HCT116 (cell line): ENCODE measurements at places on chromosomes 16 and 17. TPM values are rescaled to one million over a fixed set of nuclear protein-coding genes. Genes with fewer than 3 reads are reported as not detected.
A peak's percentile ranks its signal among the peaks of the same experiment; 100 is the strongest.

DNA sequence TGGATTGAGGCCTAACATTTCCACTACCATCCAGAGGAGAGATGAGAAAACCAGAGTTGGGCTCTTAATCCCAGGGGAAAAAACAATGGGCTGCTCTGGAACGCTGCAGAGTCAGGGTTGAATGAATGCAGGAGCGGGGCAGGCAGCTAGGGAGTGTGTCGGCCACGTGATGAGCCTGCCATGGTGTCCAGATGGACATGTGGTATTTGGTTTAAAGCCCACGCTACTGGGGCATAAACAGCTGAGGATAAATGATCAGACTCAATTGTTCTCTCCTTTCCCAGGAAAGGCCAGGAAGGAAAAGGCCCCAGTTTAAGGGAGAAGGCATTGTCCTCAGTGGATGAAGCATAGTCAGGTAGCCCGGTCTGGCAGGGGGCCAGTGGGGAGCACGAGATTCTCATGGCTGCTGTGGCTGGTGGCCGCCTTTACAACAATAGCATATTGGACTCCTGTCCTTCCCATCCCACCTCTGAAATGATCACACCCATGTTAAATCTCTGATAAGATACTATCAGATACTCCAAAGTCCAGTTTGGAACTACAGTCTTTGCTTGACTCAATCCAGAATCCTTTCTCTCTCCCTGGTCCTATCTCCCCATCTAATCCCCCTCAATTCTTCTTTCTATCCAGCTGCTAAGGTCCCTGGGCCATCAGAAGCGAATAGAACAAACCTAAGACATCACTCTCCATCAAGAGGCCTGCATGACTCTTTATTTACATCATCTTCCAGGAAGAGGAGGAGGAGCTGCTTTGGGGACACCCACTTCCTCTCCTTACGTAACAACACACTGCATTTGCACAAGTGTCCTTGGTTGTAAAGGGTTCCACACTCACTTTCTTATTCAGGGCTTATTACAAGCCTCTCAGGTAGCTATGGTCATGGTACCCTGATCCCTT, 20.4 kb downstream of the CA4 start:
- no peaks in the 10 kb centered on the region for H3K27me3 ChIP-seq
- no peak overlapping the region for H3K4me3 ChIP-seq
- no peaks in the 10 kb centered on the region for H3K4me1 ChIP-seq
- no peaks in the 10 kb centered on the region for H3K36me3 ChIP-seq
- no peak for DNase-seq

DNA sequence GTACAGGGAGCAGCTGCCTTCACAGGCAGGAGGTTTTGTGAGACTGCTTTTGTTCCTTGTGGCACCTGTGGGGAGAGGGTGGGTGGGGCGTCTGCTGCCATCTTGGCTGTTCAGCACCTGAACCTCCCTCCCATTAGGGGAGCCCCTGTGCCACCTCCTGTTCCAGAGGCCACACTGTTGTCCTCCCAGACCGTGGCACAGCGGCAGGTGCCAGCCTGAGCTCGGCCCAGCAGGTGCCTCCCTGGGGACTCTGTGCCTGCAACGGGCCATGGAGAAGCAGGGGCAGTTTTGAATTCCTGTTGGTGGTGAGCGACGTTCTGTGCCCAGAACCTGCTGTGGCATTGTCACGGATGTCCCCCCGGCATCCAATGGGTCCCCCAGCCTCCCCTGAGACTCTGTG, 9.9 kb downstream of the LGALS3BP start:
- no peak overlapping the region for H3K4me3 ChIP-seq
- no peaks in the 10 kb centered on the region; the same call in 1 of the 2 replicates for H3K4me1 ChIP-seq
- H3K27me3 ChIP-seq = no peaks in the 10 kb centered on the region
- no peak overlapping the region; the same call in 1 of the 2 replicates for H3K27ac ChIP-seq
- peaks cover 16% of the 10 kb centered on the region for H3K36me3 ChIP-seq

- H3K4me3 ChIP-seq = no peak overlapping the region
- H3K27me3 ChIP-seq = no peaks in the 10 kb centered on the region
- peaks cover 14% of the 10 kb centered on the region for H3K36me3 ChIP-seq
- DNase-seq = no peak
- H3K4me1 ChIP-seq = no peaks in the 10 kb centered on the region
These were observed 63.9 kb downstream of the WDR59 start for GRCh38 chr16:74921051-74921450.

- no peak within 1 kb of the TSS for H3K27ac ChIP-seq
- H3K36me3 ChIP-seq = no peaks in the 10 kb centered on the region
- DNase-seq = no peak
- H3K27me3 ChIP-seq = no peaks in the 10 kb centered on the region; the same call in 1 of the 2 replicates
These were observed at the start of gene ATP1B2 for GRCh38 chr17:7650509-7651096. Gene ATP1B2, plus strand, starts transcription at chr17:7650926. Its CDS starts 593 bp downstream, at chr17:7651519.

DNA sequence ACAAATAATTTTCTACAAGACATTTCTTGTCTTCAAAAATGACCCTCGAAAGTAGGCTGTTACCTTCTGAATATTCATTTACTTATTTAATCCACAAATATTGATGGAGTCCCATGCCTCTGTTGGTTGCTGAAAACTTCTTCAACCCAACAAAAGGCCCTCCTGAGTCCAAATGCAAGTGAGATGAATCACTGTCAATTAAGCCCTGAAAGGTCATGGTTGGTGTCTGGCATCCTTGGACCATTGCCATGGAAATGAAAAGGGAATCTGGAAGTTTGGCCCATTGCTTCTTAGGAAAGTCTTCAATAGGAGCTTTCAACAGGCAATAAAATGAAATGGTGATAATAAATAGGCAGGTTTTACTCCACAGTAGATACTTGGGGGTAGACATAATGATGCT, 364.7 kb upstream of the DYNLRB2 start:
- H3K27me3 ChIP-seq = no peaks in the 10 kb centered on the region
- no peak overlapping the region for H3K27ac ChIP-seq
- H3K36me3 ChIP-seq = no peaks in the 10 kb centered on the region
- no peak for DNase-seq
- H3K4me1 ChIP-seq = no peaks in the 10 kb centered on the region
- H3K4me3 ChIP-seq = no peak overlapping the region

GRCh38 chr17:52106638-52107261, 51.8 kb downstream of the CA10 start:
- H3K36me3 ChIP-seq = no peaks in the 10 kb centered on the region
- peak; percentile 19 for DNase-seq
- H3K27ac ChIP-seq = no peak overlapping the region
- H3K4me3 ChIP-seq = no peak overlapping the region

DNA sequence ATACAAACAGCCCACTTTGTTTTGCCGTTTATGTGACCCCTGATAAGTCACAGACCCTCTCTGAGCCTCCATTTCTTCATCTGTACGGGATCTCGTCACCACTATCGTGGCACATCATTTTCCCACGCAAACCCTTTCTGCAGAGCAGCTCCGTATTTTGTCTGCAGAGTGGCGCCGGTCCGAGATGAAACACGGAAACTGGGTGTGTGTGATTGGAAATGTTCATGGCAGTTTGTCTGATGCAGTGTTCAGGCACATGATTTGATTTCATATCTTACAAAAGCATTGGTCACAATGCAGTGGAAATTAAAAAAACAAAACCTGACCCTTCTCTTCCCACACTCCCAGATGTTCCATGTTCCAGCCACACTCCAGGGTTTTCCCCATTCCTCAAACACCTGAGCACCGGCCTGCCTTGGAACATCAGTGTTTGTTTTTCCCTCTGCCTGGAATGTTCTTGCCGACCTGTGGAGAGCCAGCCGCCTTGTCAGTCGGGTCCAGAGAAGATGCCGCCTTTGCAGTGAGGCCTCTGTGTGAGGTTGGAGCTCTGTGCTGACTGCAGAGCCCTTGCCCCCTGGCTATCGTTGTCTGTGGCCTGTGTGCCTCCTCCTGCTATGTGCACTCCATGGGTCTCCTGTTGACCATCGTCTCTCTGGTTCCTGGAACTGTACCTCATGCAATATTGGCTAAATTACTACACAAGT, 39.2 kb downstream of the NT5M start:
- H3K36me3 ChIP-seq = no peaks in the 10 kb centered on the region
- no peak overlapping the region for H3K4me3 ChIP-seq

SUPT4H1 gene
- 118 TPM for total RNA-seq

ABCA6 gene
- total RNA-seq = 0.44 TPM

CAMTA2 gene
- total RNA-seq = 37.8 TPM

ORMDL3 gene
- total RNA-seq = 46.9 TPM

CIBAR2 gene
- total RNA-seq = 0.27 TPM
